ENCODE measurements at places on chromosomes 4 and X.

GRCh38 chr4:85058551-85058950 is 92.1 kb upstream of the WDFY3 start:
- DNase-seq, result no peak

DNA sequence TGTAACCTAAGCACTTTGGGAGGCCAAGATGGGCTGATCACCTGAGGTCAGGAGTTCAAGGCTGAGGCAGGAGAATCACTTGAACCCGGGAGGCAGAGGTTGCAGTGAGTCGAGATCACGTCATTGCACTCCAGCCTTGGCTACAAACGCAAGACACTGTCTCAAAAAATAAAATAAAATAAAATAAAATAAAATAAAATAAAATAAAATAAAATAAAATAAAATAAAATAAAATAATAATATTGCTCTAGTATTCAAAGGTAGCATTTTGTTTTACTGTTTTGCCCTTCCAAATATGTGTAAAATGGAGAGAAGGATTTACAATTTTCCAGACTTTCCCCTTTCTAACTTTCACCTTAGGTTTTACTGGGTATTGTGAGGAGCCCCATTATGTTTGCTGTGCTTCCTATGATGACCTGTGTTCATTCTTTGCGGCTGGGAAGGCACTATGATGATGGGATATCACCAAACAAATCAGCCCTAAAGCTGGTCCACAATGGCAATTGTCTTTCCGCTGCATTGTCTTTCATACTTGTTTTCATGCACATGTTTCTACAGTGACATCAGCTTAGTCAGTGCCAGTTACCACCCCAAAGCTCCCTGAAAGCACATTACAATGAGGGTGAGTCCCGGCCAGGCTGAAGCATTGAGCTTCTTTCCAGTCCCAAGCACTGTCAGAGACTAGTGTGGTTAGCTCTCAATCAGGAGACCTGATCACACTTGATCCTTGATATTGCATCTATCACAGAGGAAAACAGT is 50.8 kb downstream of the DTHD1 start:
- no peak for DNase-seq

DNA sequence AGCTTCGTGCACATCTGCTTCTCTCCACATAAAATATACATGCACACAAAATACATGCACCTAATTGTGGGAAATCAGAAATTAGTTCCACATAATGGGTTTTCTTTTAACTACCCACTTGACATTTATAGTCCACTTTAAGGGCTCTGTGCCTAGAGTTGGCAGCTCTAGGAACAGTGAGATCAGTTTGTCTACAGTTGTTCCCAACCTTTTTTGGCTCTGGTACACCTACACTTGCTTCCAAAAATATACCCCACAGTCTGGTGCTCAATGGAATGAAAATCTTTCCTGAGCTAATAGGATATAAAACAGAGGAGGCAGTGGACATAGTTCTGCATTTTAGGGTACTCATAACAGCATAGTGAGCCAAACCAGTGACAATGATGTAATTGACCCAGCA is 36.1 kb downstream of the HDAC8 start:
- no peak for DNase-seq

GRCh38 chrX:132834741-132835140 is 123.7 kb downstream of the HS6ST2 start:
- no peak for DNase-seq

DNA sequence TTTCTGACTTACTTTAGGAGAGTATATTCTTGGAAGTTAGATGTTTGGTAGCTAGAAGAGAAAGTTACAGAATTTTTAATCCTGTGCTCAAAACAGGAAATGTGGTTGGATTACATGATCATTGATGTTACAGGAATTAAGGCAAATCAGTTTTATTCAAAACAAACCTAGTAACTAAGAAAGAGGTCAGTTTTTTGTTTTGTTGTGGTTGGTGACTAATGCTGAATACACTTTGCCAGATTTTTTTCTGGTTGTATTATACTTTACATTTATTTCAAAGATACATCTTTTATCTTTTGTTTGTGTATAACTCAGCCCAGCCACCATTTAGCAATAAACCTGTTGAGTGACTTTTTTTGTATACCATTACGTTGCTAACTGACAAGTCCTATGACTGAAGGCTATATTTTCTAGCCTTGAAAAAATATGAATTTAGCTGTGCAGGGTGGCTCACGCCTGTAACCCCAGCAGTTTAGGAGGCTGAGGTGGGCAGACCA is 116.7 kb downstream of the KLHL8 start:
- DNase-seq, result no peak

DNA sequence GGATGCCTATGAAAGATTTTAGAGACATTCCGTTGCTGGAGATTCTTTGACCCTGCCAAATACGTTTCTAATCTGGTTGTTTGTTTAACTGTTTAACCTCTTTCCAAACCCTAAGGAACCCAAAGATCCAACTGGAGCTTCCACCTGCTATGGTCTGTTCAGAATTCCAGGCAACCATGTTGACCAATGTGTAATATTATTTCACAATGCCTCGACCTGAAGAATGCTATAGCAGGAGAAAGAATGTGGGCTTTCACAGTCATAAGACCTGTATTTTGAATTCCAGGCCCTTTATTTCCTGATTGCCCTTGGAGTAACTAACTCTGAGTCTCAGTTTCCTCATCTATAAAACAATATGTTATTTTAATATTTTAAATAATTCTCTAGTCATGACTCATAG is 90.8 kb downstream of the COL25A1 start:
- no peak for DNase-seq
